ENCODE measurements at places on chromosomes 2 and 18.
A peak's percentile ranks its signal among the peaks of the same experiment; 100 is the strongest.

GRCh38 chr18:45755934-45756333, 32.0 kb downstream of the SLC14A1 start:
- no peak for DNase-seq

DNA sequence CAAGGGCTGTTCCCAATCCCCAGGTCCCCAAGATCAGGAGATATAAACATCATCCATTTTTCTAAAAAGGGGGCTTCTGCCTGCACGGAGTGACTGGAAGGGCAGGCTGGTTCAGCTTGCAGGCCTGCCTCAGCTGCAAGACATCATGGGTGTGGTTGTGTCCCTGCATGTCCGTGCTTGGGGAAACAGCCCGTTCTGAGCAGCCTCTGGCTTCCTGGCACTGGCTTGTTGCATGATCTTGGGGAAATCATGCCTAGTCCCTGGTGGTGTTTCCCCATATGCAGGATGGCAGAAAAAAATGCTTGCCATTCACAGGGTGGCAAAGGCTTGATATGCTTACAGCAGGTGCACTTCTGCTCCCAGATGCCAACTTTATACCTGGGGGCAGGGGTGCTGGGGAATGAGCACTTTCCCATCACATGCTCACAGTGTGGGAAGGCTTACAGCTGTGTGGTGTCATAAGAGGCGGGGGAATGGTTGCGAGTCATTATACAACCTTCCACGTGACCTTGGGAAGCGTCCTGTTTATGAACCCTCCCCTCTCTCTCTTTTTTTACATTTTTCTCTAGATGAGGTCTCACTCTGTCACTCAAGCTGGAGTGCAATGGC, 7.2 kb downstream of the PCARE start:
- DNase-seq = no peak

DNA sequence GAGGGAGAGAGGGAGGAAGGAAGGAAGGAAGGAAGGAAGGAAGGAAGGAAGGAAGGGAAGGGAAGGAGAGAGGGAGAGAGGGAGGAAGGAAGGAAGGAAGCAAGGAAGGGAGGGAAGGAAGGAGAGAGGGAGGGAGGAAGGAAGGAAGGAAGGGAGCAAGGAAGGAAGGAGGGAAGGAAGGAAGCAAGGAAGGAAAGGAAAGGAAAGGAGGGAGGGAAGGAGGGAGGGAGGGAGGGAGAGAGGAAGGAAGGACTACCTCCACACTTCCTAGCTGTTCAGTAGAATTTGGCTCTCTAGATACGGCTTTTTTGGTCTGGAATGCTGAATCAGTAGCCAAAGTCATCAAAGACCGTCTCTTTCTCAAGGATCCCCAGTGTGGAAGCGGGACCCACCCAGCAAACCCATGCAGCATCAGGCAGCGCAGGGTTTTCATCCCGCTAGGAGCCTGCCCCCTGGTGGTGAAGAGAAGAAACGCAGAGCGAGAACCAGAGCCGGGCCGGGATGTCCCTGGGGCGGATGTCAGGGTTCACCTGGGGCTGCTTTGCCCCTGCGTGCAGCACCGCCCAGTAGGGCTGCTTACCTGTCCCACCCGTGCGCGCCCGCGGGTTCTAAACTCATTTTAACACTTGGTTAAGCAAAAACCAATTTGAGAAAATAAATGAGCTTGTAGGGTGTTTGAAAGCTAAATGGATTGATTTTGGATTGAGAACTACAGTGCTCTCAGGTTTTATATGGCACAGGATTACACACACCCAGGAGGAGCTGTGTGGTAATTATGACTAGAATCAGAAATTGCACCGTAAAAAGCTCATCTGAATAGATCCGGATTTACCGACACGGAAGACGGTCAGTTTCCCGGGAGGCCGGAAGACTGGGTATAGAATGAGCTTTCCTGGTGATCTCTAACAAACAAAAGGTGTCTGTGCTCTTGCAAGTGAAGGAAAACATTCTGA, 48.1 kb upstream of the ARL4C start:
- peak; percentile 90 for DNase-seq

GRCh38 chr2:127069536-127069935, 37.4 kb downstream of the BIN1 start:
- DNase-seq = no peak

DNA sequence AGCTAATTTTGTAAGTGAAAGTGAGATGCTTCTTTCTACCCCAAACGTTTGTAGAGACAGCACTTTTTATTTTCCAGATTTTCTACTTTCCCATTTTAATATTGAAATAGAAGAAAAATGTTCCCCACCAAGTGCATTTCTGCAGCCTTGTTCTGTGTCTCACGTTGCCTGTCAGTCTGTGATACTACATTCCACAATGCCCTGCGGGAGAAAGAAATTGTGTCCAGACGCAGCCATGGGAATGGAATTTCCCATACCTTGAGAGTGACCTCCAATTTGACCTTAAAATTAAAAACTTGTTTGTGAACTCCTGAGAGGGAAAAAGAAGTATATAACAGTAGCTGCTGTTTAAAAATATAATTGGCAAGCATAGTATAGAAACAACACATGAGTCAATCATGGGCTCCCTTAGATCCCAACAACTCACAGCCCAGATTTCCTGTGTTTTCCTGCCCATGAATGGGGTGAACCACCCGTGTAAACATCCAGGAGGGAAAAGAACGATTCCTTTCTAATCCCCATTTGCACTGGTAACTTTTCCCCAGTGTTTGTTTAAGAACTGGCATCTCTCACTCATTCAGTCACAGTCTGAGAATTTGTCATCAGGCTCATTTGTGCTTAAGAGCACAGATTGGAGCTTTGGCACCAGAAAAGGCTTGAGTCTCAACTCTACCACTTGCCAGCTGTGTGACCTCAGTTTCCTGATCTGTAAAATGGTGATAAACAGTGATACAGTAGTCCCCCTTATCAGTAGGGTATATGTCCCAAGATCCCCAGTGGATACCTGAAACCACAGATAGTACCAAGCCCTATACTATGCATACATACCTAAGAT, 166.1 kb upstream of the ZNF521 start:
- no peak for DNase-seq
